ENCODE measurements at places on chromosomes 3 and 15.

GRCh38 chr3:133119176-133119575 is 81.0 kb downstream of the TMEM108 start:
- no peak for DNase-seq

DNA sequence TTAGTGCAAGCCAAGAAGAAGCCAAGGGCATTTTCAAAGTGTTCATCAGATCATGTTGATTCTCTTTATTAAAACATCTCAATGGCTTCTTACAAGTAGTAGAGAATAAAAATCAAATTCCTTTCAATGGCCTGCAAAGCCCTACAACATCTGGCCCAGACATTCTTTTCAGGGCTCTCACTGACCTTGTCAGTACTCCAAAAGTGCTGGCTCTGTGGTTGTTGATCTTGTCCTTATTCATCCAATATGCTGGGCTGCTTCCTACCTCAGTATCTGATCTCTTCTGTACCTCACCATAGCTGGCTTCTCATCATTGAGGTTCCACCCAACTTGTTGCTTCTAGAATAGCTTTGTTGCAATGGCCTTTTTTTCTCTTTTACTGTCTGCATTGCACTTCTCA is 74.0 kb upstream of the SAMMSON start:
- DNase-seq = no peak

GRCh38 chr3:45894015-45894414 is 7.7 kb downstream of the CCR9 start:
- DNase-seq = no peak

DNA sequence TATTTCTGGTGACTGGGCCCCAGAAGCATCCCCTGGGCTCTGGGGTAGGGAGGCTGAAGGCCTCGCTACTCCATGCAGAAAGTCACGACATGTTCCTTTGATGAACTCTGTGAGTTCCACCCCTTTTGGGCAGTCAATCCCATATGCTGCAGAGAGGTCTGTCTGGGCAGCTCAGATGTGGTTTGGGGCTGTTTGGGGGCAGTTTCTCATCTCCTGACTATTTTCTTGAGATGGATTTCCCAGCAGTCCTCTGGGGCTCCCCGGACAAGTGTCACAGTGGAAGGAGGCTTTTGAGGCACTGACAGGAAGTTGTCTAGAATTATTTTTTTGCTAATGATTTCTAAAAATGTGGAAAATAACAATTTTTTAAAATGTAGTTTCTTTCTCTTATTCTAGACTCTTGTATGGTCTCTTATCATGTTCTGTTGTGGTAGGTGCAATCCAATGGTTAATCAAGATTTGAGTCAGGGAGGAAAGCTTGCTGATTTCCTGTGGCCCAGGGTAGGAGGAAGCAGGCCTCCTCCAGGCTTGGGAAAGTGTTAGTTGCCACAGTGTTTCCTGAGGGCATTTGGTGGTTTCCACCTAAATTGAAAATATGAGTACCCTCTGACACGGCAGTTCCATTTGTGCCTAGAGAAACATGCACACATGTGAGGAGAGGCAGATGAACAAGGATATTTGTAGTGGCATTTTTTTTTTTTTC is 19.9 kb upstream of the TATDN2 start:
- DNase-seq = no peak

- no peak for DNase-seq
Observed at GRCh38 chr15:73010154-73011152, 41.8 kb upstream of the NEO1 start.

DNA sequence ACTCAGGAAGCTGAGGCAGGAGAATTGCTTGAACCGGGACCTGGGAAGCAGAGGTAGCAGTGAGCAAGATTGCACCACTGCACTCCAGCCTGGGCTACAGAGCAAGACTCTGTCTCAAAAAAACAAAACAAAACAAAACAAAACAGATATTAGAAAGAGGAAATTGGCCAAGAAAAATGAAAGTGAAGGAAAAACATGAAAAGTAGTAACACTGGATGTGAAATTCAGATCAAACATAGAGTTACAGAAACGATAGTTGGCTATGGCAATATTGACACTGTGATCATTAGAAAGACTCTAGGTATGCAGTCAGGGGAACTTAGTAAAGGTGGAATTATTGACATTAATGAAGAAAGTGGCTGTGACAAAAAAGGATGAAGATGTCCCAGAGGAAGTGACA is 13.2 kb upstream of the TIPARP start:
- DNase-seq = no peak

- DNase-seq = no peak
Observed at GRCh38 chr3:31624083-31624709, 91.5 kb downstream of the STT3B start.

- no peak for DNase-seq
Observed at GRCh38 chr3:171548917-171549316, 88.7 kb upstream of the TNIK start.

DNA sequence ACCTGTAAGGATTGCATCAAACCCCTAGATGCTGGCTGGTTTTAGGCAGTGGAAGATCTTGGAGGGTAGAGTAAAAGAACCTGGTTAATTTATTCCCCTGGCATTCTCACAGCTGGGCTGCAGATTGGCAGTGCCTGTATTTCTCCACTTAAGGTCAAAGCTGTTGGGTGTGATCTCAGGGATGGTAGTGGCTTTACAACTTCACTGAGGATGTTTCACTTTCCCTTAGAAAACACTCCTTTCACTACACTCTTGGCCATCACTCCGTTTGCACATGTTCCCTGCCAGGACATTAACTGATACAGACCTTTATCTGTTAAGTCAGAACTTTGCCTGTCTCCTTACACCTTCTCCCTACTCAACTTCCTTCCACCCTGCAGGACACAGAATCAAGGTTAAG is 779.1 kb upstream of the SEMA6D start:
- DNase-seq = no peak

- DNase-seq = no peak
Observed at GRCh38 chr3:150912501-150912900, 7.3 kb upstream of the MINDY4B start.

DNA sequence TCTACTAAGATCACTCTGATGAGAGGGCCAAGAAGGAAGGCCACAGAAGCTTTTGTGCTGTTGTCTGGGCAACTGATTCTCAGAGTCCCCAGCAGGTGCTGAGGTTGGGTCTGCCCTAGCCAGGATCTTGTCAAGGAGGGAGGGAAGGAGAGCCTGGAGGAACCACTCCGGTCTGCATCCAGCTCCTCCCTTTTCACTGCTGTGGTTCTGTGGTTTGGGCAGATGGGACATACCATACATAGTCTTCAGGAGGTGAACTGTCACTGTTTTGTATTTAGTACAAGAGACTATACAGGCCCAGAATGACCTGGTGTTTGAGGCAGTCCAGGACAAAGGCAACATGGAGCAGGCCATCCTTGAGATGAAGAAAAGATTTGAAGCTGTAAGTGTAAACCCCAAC is 21.9 kb downstream of the C3orf62 start:
- no peak for DNase-seq

DNA sequence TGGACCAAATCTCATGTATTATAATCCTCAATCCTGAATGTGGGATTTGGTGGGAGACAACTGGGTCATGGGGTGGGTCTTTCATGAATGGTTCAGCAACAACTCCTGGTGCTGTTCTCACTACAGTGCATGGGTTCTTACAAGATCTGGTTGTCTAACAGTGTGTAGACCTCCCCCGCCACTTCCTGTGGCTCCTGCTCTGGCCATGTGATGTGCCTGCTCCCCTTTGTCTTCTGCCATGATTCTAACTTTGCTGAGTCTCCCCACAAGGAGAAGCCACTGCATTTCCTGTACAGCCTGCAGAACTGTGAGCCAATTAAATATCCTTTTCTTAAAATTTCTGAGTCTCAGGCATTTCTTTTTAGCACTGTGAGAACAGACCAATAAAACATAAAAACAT is 557.5 kb downstream of the GOLGA6L6 start:
- no peak for DNase-seq

GRCh38 chr3:147760941-147761340 is 351.8 kb downstream of the ZIC1 start:
- DNase-seq = no peak

- DNase-seq = no peak
Observed at GRCh38 chr3:127566833-127567232, 23.7 kb downstream of the TPRA1 start.

Measured in left ventricle myocardium inferior (tissue), 1 donor.